ENCODE measurements at places on chromosomes 1 and 21.

GRCh38 chr21:38303300-38303699 lies 46.5 kb downstream of the KCNJ15 start:
- DNase-seq = no peak

DNA sequence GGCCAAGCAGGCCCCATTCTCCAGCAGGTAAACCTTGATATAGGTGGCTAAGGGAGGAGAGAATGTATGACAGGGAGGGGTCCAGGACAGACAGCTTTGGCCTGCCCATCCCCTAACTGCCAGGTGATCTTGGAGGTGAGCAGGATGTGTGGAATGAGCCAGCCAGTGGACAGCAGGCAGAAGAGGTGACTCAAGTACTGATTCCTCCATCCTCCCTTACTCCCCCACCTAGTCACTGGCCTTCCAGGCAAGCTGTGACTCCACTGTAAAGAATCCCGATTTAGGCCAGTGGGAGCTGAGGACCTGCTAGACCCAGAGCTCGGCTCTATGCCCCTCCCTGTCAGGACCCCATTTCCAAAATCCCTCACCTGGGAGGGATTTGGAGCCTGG lies 36.6 kb downstream of the RIMS3 start:
- no peak for DNase-seq

- DNase-seq = no peak
These were observed 6.4 kb downstream of the PTAFR start for GRCh38 chr1:28170001-28170596.

GRCh38 chr1:32651461-32652073 lies 559 bp downstream of the RBBP4 start:
- DNase-seq = no peak

DNA sequence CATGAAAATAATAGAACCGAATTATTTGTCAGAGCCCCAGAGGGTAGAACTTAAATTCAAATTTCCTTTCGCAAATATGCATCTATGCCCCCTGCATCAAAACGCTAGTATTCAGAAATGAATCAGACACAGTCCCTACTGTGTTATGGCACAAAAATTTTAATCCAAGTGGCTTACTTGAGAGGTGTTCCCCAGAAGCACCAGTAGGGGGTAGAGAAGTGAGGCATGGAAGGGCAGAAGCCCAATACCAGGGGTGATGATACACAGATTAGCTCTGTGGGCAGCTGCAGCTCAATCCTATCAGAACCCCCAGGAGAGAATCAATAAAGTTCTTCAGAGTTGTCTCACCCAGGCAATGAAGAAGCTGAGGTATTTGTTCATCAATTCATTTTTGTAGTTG lies 342.2 kb downstream of the OMA1 start:
- DNase-seq = no peak

GRCh38 chr21:19440792-19441655 lies 1037.4 kb upstream of the TMPRSS15 start:
- DNase-seq = no peak

DNA sequence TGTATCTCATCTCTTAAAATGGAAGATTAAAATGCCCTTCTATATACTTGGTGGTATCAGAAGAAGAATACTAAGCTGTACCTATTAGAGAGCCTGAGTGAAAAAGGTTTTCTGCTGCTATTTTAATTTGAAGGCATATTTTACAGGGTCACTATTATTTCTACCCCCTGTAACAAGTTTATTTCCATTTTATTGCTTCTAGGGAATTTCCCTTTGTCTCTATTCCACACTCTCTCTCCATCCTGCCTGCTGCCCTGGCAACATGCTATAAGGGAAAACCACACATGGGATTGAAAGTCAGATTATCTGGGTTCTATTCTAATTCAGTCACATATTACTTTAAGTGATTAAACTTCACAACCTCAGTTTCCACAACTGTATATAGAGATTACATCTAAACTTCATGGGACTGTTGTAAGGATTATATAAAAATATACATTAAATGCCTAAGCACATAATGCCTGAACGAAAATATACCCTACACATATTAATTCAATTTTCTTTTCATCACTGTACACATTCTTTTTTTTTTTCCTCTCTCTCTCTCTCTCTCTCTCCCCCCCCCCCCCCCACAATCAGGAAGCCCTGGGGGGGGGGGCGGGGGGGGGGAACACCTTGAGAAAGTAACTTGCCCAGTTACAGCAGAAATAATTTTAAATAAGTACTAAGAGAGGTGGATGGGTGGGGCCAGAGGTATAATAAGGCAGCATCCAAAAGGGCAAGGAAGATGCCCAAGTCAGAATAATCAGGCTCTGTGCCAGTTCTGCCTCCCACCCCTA lies 51.5 kb downstream of the LUZP1 start:
- no peak for DNase-seq

Measured in T-helper 9 cell (primary cell).